ENCODE measurements at places on chromosomes 2 and 18. TPM values are rescaled to one million over a fixed set of nuclear protein-coding genes. Genes with fewer than 3 reads are reported as not detected.

DNA sequence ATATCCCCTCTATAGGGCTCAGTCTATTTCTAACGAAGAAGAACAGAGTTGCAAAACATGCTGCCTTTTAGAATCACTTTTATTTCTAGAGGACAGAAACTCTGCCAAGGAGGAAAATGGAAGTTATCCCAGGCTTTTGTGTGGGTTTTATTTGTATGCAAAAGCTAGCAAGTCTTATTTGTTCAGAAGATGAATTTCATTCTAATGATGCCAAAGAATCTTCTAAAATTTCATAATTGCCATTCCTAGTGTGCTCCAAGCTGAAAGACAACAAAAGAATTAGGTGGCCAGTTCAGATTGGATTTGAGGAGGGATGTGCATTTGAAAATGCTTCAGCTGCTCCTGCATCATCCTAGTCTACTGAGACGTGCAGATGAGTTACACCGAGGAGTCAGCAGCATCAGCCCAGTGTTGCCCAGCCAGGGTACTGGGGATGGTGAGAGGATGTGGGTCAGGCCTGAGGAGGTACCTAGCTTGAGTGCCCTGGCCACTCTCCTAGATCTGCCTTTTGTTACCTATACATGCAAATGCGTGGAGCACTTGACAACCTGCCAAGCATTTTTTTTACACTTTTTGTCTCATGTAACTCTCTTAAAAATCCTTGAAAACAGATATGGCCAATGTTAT is 80.1 kb downstream of the KCNS3 start:
- DNase-seq, result no peak

DNA sequence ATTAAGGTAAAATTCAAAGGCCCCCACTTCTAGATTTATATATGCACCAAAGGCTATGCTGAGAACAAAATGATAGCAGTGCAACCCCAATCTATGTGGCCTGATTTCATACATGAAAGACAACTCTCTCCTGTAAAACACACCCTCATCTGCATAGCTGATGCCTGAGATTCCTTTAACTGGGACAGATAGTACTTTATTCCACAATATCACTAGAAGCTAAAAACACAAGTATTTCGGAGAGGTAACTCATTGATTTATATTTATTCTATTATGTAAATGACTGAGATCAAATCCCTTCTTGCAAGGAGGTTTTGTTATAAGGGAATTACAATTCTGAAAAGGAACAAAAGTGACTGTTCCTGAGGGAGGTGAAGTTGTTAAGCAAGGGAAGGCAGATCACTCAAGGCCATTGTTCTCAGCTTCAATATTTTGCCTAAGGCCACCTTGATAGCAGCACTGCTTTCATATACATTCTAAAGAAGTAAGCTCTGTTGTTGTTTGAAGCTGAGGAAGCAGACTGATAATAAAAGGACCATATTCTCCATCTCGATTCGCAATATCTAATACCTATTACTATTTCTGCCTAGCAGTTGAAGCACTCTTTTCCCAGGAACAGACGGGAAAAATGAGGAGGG is 471.0 kb upstream of the CDH7 start:
- no peak for DNase-seq

DNA sequence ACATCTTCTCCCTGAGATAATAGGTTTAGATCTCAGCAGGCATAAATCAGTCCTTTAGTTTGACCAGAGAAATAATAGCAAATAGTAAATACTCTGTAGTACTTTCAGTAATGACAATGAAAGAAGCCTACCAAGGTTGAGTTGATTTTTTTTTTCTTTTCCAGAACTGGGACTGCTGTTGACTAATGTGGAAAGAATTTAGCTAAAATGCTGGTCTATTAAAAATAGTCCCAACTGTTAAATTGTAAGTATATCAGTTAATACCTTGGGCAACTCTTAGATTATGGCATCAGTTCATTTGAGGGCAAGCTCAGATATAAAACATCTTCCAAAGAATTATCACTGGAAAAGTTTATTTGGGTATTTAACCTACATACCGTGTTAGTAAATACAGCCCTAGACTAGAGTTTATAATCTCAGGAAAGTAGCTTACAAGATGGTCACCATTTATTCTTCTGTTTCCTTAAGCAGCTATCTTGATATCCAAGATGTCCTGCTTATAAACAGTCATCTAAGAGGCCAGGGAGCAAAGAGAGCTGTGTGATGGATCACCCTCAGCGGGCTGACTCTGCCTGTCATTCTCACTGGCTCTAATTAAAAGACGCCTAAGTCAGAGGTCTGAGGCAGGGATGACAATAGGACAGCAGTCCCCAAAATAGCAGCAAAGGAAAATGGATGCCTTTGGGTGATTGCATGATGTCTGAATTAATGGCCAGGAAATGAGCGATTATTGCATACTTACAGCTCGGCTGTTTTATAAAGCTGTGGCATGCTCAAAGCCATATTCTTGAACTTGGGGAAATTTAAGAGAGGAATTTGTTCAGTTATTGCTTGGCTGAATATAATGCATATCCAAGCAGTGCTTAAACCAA is 121.3 kb downstream of the MTX2 start:
- peak; percentile 51 for DNase-seq

Gene CYTIP
- not detected for total RNA-seq

DNA sequence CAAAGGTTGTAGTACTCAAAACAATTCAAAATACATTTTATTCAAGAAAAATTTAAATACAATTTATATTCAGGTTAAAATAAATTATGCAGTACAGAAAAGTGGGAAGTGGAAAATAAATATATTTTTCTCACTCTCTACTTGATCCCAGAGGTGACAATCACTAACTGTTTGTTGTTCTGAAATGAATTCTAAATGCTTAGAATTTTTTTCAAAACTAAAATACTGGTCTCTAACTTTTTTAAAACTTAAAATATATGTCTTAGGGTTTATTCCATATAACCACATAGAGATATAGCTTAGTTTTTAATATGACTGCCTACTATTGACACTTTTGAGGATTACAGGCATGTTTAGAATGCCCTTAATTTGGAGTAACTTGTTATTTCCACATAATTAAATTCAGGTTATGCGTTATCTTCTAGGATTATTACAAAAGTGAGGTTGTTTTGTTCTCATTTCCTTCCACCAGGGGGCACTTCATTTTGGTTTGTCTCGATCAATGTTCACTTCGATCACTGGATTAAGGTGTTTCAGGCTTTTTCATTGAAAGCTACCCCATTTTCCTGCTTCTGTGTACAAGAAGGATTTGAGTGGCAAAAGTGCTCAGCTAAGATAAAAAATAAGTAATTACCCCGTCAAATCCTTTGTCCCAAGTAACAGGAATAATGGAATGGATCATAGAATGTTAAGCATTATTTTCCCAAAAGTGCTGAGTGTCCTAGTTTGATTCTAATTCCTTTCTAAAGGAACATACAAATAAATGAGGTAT is 27.1 kb upstream of the TFPI start:
- peak; percentile 58 for DNase-seq

GRCh38 chr2:186569897-186570296 is 20.0 kb upstream of the ITGAV start:
- DNase-seq, result no peak

GRCh38 chr2:226396541-226396940 is 403.1 kb downstream of the IRS1 start:
- DNase-seq, result peak; percentile 14

GRCh38 chr2:74063486-74063885 is 78.8 kb downstream of the TET3 start:
- no peak for DNase-seq

Gene CAPG
- 223 TPM for total RNA-seq

DNA sequence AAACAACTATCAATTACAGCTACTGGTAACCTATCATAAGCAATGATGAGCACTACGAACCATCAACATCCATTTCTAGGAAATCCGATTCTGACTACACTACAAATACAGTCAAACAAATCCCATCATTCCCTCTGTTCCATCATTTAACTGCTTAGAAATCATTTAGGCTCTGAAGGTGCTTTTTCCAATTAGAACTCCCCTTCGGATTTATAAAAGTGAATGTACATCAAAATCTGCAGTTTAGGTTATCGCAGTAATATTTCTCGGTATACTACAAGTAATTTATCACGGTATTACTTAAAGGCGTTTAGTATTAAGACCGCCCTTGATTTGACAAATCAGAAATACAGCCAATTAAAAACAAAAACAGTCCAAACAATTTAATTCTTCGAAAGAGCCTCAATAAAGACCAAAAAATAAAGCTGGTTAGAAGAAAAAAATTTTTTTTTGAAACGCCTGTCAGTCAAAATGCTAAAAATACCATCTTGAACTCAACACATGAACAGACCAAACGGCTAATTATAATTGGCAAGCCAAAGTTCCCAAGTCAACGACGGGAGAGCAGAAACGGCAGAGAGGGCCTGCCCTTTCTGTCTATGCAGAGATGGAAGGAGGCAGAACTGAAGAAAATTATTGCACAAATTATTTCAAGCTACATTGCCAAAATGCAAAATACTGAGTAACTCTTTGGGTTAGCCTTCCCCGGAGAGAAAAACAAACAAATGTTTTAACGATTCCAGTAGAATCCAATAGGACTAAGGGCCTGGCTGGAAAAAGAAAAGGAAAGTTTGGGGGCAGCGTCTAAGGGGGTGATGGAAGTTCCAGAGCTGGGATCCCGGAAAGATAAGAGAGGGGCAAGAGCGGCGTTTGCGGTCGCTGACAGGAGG is 1.2 kb downstream of the VPS54 start:
- peak; percentile 65 for DNase-seq

Gene TBR1
- total RNA-seq, result 0.97 TPM

DNA sequence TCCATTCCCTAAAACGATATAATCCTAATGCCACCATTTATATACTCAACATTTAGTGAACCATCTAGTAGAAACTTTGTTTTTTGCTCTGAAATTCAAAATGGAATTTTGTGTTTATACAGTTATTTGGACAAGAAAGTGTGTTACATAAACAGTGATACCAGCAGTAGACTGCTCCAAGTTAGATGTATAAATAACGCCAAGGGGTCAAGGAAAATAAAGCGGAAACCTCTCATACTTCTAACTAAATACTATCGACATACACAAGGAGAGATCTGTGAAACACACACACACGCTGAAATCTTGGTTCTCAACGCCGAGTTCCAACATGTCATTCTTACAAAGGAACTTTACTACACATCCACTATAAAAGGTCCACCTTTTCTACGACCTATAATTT is 1.2 kb downstream of the TXNL1 start:
- DNase-seq, result peak; percentile 40

Gene MLPH
- total RNA-seq, result 4.7 TPM

- DNase-seq, result peak; percentile 83
Measured at GRCh38 chr2:238786792-238787490, 60.9 kb upstream of the TWIST2 start.

DNA sequence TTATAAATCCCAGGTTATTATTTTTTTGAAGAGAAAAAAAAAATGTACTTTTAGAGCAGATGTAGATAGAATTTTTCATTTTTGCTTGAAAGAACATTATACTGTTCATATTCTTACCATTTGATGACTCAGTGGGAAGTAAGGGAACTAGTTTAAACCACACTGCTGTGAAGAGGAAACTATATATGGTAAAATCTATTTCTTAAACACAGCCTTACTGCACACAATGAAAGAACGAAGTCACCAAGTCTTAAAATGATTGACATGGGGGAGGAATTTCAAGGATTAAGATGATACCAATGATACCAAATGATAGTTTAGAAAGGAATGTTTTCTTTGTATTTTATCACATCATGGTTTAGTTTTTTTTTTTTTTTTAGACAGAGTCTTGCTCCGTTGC is 5.0 kb downstream of the ACTR2 start:
- DNase-seq, result peak; percentile 84

- no peak for DNase-seq
Measured at GRCh38 chr2:143279672-143280071, 150.5 kb downstream of the ARHGAP15 start.

GRCh38 chr2:84882775-84883550 is 2.1 kb upstream of the TRABD2A start:
- DNase-seq, result peak; percentile 29

Gene IL36B
- not detected for total RNA-seq

Gene RNF125
- 1.4 TPM for total RNA-seq

Gene ABHD1
- total RNA-seq, result not detected

All from GM23248 (cell line).